ENCODE measurements at places on chromosomes 13 and 19.

DNA sequence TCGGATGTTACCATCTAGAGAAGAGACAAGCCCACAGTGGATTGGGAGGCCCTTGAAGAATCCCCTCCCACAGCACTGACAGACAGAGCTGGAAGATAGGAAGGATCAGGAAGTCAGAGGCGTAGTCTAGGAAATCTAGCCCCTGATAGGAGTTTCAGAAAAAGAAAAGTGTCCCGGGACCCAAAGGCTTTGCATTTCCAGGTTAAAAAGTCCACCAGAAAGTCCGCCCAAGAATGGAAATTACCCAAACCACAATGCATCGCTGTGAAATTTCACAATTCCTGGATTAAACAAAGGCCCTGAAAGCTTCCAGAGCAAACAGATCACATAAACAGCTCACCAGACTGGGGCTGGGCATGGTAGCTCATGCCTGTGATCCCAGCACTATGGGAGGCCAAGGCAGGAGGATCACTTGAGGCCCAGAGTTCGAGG is 146.9 kb downstream of the KDM4B start:
- DNase-seq: no peak

DNA sequence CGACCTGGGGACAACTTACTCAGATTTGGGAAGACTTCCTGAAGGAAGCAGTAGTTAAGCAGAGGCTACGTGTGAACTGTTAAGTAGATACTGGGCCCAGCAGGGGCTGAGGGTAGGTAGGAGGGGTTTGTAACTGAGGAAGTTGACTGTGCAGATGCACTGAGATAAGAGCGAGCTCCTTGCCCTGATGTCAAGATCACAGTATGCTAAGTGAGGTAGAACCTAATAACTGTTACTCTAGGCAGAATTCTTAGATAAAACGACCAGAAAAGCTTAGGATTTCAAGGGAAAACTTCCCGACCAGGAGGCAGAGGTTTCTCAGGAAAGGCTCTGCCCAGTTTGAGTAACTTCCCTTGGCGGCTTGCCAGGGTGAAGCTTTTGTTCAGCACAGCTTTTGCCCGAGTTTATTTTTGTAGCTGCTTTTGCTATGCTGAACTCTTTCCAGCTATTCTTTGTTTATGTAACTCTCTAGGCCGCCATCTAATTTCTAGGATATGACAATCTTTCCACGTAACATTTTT is 632.1 kb downstream of the DIAPH3 start:
- no peak for DNase-seq

GRCh38 chr13:101621099-101621498 is 168.6 kb downstream of the ITGBL1 start:
- no peak for DNase-seq

DNA sequence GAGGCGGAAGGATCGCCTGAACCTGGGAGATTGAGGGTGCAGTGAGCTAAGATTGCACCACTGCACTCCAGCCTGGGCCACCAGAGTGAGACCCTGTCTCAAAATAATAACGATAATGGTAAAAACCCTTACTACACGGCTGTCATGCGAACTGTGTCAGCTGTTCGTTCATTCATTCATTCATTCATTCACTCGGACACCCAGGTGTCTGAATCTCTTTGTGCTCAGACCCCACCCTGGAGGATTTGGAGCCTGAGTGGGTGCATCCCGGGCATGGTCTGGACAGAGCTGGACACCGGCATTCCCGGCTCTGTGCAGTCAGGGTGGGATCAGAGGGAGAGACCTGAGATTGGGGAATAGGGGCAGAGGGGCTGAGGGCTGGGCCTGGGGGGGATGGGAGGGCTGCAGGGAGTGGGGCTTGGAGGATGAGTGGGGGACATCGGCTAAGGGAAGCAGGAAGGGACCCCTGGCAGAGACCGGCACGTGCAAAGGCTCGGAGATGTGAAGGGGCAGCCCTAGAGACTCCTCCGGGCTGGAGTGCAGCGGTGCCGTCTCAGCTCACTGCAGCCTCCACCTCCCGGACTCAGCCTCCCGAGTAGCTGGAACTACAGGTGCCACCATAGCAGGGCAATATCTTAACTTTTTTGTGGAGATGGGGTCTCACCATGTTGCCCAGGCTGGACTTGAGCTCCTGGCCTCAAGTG is 31.6 kb upstream of the TCF3 start:
- DNase-seq: no peak

DNA sequence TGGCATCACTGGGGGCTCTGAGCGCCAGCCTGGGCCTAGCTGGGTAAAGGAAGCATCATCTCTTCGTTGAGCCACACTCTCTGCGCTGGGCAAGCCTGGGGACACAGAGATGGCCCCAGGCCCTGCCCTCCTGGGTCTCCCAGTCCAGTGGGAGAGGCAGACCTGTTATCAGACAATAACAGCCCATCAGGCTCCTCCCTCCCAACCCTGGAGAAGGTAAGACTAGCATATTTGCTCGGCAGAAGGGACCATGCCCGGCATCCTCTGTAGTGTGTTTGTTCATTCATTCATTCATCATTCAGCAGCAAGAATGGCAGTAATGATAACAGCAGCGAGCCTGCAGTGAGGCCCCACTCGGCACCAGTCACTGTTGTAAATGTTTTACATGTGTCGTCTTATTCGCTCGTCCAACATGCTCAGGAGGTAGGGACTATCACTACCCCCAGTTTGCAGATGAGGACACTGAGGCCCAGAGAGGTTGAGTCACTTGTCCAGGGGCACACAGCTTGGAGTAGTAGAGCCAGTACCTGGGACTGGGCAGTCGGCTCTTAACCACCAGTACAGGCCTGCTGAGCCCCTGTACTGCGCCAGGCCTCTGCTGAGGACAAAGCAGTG is 33.2 kb downstream of the PAK4 start:
- DNase-seq: no peak

- DNase-seq: no peak
Measured at GRCh38 chr19:38145623-38146022, 78.4 kb downstream of the DPF1 start.

- DNase-seq: no peak
Measured at GRCh38 chr13:95579303-95579702, 26.8 kb downstream of the CLDN10 start.

GRCh38 chr13:111344471-111345191 is 24.2 kb downstream of the TEX29 start:
- DNase-seq: no peak

- no peak for DNase-seq
Measured at GRCh38 chr13:99905224-99905623, 66.3 kb downstream of the ZIC5 start.

GRCh38 chr19:18203408-18203862 is 407 bp downstream of the RAB3A start:
- DNase-seq: no peak

DNA sequence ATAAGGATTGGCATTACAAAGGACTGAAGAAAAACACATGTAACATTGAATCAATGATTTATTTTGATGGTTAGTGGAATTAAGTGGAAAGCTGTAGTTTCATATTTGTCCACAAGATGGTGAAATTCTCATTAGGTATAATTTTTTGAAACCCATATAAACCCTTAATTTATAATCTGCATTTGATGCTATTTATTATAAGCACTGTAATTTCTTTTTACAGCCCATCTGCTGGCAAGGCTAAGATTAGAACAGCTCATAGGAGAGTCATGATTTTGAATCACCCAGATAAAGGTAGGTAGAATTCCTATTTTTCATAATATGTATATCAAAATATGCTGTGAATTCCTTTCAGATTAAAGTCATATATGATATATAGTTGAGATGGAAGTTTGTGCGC is 62.2 kb downstream of the DNAJC15 start:
- no peak for DNase-seq

Data from stimulated activated CD4-positive, alpha-beta T cell treated with anti-CD3 and anti-CD28 coated beads, TNF-alpha, amount 100 ng/mL, for 4 hours (primary cell).